Left ventricle myocardium inferior (tissue), 1 donor: ENCODE measurements at places on chromosomes 6 and 20. TPM values are rescaled to one million over a fixed set of nuclear protein-coding genes. Genes with fewer than 3 reads are reported as not detected.

DNA sequence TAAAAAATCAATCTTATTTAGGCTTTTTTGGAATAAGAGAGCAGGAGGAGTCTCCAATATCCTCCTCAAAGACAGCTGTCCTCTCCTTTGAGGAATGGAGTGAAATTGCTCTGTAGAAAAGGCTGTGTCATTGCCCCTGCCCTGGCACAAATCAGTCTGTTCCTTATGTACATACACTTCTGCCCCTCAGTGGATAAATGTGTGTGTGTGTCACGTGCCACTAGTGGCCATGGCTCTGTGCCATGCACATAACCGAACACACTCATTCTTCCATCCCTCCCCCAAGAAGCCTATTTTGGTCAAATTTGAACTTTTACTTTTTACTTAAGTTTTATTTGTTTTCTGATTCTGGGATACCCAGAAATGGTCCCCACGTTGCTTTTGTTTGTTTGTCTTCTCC lies 49.2 kb downstream of the ANKS1A start:
- no peak for DNase-seq

GRCh38 chr6:108687921-108688320 lies 127.2 kb downstream of the FOXO3 start:
- no peak for DNase-seq

DNA sequence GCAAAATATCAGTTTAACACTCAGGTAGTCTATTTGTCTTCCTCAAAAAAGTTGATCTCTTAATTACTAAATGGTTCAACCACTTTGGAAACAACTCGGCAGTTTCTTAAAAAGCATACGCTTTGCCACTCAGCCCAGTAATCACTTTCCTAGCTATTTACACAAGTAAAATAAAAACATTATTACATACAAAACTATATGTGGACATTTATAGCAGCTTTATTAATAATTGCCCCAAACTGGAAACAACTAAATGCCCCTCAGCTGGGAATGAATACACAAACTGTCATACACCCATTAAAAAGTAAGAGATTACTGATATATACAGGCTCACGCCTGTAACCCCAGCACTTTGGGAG lies 7.4 kb downstream of the EEF1A1 start:
- DNase-seq: no peak

GRCh38 chr6:81772741-81773140 lies 20.3 kb upstream of the TENT5A start:
- no peak for DNase-seq

- no peak for DNase-seq
Measured at GRCh38 chr20:50799176-50799889, 4.5 kb downstream of the BCAS4 start.

DNA sequence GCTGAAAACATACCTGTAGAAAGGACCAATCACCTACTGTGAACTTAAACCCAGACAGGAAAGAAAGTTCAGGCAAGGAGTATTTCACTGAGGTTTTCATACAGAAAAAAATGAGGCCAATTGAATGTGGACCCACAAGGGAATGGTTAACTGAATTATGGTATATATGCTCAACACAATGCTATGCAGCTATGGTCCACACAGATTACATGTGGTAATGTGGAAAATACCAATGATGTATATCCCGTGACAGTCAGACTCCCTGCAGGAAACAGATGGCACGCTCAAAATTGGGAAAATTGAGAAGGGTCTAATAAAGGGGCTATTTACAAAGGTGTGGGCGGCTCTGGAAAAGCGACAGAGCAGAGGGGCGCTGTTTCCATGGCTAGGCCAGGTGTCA lies 47.1 kb upstream of the PIM1 start:
- no peak for DNase-seq

- DNase-seq: no peak
Measured at GRCh38 chr6:125631165-125631564, 118.3 kb upstream of the HEY2 start.

DNA sequence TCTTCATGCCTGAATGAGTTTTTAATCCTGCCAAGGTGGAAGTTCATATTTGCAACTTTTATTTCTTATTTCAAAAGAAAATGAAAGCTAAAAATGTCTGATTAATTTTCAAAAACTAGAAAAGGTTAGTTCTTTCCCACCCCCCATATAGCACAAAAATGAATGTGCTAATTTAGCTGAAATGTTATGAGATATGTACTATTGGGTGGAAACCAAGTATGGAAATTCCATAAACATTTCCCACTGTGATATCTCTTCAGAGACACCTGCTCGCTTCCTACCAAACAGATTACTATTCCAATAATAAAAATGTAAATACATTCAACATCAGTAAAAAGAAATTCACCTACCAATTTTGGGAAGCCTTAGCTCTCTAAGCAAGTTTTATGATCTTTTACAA lies 678.6 kb upstream of the ID4 start:
- no peak for DNase-seq

DNA sequence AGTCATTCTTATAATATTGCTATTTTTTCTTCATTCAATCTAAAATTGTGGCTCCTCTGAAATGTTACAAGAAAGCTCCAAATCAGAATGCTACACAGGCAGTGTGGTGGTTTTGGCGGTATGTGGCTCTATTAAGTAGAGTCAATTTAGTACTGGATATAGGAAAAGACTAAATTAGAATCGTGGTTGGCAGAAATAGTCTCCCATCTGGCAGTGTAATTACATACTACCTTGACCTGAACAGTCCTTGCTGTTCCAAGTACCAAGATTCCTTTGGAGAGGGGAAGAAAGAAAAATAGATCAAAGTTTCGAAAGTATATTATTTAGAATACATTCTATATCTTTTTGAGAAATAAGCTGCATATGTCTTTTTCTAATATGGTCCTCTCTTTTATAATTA lies 78.2 kb downstream of the C6orf118 start:
- DNase-seq: no peak

B3GALT4 gene
- total RNA-seq: 7.5 TPM

MICB gene
- 1.1 TPM for total RNA-seq

ADGRB3 gene
- total RNA-seq: 1.5 TPM

C20orf173 gene
- total RNA-seq: not detected

RWDD2A gene
- 3.3 TPM for total RNA-seq

IL17A gene
- not detected for total RNA-seq

ZBP1 gene
- total RNA-seq: not detected

ZNF318 gene
- total RNA-seq: 12.5 TPM

PRL gene
- not detected for total RNA-seq

GJA10 gene
- total RNA-seq: not detected

DAAM2 gene
- 19.1 TPM for total RNA-seq

BTBD3 gene
- total RNA-seq: 28.3 TPM

PRKN gene
- 25.5 TPM for total RNA-seq

OXT gene
- not detected for total RNA-seq
